Fibroblast of skin of right biceps (primary cell): ENCODE measurements at places on chromosomes 4 and X.

DNA sequence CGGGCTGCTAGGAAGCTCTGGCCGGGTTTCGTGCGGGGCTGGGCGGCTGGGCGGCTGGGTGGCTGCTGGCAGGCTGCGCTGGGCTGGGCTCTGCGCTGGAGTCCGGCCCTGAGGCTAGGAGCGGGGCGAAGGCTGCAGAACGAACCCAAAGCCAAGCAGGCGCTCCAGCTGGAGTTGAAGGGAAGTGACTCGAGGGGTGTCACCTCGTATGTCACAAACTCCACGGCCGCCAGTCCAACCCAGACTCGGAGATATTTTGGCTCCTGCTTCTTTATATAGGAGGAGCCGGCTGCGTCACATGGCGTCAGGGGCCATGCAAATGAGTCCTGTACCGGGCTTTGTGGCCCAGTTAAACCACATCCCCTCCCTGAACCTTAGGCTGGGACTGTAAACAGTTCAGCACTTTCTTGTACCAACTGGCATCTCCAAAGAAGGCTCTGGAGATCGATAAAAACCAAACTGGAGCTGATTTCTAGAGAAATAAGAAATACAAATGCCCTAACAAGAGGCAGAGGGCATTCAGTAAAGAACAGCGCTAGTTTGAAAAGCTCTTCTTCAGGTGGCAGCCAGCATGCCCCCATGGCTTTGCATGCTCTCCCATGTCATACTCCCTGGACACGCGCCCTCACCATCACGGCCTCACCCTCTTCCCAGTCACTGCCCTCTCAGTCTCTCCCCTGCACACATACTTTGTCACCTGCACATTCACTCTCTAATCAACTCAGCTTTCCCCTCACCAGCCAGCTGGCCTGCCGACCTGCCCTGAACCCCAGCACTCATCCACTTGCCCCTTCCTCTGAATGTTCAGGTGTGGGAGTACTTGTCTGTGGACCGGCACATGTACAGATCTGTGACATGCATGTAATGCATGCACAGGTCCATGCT, 58.5 kb downstream of the TSC22D3 start:
- peak; percentile 88 for DNase-seq

- DNase-seq, result peak; percentile 80
Observed at GRCh38 chr4:180913750-180914149, 1329.5 kb upstream of the TENM3 start.

DNA sequence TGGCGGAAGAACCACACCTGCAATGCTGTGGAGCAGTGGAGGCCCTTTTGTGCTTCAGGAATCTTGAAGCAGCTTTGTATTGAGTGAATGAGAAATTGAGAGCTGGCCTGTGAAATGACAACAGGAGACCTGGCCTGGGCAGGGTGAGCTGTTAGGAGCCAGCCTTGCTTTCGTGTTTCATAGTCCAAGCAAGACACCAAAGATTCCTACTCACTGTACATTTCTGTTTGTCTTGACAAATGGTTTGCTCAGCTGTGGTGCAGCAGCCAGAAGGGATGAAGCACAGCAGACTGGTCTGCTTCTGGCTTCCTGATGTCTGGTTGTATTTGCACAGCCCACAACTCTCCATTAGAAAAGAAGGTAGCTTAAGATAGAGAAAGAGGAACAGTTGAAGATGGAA, 96.5 kb downstream of the GATB start:
- no peak for DNase-seq

DNA sequence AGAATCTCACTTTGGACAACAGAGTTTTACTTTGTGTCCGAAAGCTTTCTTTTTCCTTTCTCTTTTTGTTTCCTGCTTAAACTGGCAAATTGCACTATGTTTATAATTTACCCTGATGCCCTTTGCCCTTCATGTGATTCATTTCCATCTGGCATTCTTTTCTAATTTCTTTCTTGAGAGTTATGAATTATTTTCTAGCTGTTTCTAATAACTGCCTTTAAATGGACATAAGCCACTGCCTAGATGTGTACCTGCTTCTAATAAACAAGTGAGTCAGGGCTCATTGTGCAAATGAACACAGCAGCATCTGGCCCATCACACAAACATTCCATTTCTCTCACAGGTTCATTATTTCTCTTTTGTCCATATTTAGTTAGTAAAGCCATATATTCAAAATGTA, 242.3 kb upstream of the GPRIN3 start:
- no peak for DNase-seq

DNA sequence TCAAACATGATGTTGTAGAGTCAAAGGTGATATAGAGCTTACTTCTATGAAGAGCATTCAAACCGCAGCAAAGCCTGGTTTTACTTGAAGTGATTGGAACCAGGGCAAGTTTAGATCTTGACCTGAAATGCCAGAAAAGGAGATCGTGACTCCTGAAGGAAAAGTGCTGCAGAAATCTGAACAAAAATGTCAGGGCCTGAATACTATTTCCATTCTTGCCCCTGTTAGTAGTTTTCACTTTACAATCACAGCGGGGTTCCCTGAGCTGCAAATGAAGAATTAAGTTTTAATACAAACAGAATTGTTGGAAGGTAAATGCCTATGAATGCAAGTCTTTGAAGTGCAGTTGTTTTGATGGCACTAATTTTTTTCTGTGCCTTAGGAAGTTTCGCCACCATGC, 4.1 kb downstream of the SLIT2 start:
- no peak for DNase-seq

DNA sequence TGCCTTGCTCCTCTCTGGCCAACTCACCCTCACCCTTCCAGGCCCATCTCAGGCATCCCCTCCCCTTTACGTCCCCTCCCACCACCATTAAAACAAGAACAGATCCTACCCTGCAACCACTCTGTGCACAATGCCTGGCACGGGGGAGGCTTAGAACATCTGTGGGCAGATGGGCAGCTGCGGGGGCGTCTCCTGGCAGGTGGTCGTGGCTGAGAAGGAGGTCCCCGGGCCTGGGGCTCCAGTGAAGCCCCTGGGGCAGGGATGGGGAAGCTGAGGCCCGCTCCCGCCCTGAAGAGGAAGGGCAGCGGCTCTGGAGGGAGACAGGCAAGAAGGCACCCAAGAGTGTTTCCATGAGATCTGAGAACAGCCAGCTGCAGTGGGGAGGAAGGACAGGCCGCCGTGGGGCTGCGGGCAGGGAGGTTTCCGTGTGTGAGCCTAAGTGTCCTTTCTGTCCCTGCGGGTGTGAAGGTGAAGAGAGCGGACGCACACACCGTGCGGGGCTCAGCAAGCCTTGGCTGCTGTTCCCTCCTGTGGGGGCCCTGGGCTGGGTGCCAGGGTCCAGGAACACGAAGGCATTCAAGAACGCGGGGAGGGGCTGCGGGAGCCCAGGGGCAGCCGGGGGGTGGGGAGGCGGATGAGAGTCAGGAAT, 7.8 kb upstream of the TBC1D14 start:
- DNase-seq, result no peak

- DNase-seq, result peak; percentile 66
Observed at GRCh38 chr4:174394915-174395314, 111.2 kb downstream of the CEP44 start.

DNA sequence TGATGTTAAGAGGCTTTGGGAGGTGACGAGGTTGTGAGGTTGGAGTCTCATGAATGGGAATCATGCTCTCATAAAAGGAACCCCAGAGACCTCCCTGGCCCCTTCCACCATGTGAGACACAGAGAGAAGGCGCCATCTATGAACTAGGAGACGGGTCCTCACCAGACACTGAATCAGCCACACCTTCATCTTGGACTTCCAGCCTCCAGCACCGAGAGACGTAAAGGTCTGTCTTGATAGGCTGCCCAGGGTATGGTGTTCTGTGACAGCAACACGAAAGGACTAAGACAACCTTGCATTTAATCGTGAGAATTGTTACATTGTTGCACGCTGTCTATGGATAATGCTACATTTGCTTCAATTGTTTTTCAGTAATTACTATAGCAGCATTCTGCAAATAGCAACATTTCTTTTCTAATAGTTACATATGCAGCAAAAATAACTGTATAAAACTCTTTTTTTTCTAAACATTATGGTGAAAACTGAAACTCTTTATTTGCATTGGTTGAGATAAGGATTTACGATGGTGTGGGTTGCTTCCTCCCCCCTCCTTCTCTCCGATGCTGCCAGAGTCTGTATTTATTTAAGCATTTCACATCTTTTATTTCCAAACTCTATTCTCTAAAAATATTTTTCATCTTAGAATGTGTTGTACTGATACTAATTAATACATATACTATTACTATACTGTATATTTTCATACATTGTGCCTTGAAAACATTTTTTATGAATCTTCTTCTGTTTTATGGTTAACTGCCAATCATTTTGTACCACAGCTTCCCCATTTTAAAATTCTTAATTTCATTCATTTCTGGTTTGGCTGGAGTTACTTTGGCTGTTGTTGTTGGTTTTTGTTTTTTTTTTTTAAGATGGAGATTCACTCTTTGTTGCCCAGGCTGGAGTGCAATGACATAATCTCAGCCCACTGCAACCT, 26.4 kb upstream of the AKAP17A start:
- no peak for DNase-seq

DNA sequence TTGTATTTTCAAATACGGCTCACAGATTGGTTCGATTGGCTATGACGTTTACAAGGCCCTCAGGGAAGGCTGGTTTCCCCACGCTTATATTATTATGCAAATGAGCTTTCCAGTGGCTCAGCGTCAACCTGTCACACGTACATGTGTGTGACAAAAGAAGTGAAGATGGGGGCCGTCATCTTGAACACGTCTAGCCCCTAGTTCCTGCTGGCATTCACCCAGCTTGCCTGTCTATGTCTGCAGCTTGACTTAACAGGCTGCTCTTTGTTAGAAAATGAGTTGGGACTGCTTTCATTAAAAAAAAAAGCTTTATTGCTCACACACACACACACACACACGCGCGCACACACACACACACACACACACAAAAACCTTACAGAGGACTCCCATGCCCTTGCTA, 283.6 kb upstream of the CTSO start:
- no peak for DNase-seq

DNA sequence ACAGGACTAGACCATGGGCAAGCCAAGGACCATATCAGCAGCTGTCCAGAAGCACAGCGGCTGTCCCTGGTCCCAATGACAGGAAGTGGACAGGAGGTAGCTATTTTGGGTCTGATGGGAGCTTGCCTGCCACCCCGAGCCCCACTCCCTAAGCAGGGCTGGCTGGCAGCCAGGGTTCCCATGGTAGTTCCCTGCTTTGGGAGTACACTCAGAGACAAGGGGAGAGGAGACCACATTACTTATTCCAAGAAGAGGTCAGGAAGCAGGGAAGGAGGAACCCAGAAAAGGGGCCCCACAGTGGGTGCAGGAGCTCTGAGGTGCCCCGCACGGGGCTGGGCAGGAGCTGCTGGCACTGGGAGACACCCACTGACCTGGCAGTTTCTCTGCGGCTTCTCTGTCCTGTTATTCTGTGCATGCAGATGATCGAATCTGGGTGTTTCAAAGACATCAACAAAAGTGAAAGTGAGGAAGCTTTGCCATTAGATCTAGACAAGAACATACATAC, 36.3 kb downstream of the HTT-AS start:
- peak; percentile 10 for DNase-seq

GRCh38 chr4:18695733-18696527, 674.4 kb upstream of the LCORL start:
- DNase-seq, result no peak

GRCh38 chrX:148416931-148417330, 83.5 kb upstream of the AFF2 start:
- DNase-seq, result peak; percentile 80

DNA sequence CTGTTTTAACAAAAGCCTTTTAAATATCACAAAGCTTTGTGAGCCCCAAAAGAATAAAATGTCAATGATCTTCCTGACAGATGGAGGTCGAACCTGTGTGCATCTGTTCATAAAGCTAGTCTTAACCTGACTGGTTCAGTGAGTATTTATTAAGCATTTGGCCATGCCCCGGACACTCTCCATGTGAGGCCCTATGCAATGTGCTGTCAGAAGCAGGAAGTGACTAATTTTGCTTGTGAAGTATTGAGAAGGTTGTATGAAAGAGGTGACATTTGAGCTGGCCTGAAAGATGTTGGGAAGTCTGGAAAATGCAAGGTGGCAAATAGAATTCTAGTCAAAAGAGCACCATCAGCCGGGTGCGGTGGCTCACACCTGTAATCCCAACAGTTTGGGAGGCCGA, 171.4 kb downstream of the MSL3 start:
- no peak for DNase-seq

DNA sequence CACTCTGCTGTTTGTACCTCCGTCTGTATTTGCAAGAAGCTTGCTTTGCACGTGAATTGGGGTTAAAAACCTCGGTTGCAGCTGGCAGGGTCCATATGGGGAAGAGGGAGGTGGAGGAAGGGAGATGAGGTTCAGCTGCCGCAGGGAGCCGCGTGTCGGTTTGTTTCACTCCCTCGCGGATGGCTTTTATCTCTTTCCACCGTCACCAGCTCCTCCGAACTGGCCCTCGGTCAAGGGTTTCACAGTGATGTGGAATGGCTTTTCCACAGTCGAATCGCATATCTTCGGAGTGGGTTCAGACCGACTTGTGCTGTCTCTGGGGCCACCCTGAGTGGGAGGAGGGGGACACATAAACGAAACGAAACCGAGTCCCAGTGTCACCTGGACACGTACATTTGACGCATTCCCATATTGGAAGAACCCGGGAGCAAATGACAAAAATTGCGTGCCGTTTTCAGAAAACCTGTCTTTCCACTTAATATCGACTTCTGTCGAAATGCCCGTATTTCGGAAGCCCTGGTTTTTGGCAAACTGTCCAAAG, 929 bp downstream of the ZBTB33 start:
- DNase-seq, result peak; percentile 7

DNA sequence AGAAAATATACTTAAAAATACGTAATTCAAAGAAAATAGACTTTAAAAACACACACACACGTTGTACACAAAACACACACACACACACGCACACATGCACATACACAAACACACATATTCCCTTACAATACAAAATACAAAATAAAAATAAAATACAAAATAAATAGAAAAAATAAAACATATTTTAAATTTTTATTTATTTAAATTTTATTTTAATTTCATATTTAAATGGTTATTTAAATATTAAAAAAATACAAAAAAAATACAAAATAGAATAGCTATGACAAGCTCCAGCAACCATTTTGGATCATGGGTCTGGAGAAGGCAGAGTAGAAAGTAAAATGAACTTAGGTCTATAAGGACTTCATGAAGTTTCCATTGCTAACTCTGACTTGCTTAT, 34.2 kb upstream of the PDGFC start:
- no peak for DNase-seq

DNA sequence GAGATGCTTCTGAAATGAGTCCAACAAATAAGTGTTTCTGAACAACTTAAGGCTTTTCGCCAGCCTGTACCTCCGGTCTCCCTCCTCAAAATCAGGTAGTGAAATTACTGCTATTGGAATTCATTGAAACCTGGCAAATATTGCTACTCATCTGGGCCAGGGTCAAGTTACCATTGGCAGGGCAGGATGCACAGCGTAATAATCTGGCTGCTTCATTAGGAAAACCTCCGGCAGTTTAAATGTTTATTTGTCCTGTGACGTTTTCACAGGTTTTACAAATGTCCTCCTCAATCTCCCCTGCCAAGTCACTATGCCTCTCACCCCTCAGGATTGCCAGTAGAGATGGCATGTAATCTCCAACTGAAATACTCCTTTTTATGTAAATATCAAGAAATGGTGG, 92.6 kb upstream of the KDR start:
- DNase-seq, result no peak
